Stimulated activated CD4-positive, alpha-beta T cell treated with anti-CD3 and anti-CD28 coated beads, Interleukin-1b, Interleukin-23, amount 100 ng/mL, for 1 hour (primary cell): ENCODE measurements at places on chromosomes 2 and 18.

DNA sequence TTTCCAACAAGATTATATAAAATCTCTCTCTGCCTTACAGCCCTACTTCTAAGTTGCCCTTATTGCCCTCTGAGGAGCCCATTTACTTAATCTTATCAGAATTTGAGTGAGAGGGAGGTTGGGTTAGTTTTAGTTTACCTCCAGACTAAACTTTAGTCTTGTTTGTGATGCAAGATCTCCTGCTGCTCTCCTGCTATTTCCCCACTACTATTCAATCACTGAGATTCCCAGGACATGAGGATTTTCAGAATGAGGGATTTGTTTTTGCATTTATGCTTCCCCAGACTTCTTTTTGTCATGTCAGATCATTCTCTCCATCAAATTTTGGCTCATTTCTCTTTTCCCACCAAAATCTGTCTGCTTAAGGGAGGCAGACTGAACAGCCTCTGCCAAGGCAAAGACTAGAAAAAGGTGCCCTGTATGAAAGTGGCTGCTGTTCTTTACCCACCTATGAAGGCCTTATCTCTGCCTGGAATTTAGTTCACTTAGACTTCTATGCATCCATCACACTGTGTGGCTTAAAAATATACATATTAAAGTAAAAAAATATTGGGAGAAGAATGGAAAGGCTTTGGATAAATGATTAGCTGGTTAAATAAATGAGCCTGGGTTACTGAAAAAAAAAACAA lies 401.3 kb downstream of the PID1 start:
- no peak for DNase-seq

DNA sequence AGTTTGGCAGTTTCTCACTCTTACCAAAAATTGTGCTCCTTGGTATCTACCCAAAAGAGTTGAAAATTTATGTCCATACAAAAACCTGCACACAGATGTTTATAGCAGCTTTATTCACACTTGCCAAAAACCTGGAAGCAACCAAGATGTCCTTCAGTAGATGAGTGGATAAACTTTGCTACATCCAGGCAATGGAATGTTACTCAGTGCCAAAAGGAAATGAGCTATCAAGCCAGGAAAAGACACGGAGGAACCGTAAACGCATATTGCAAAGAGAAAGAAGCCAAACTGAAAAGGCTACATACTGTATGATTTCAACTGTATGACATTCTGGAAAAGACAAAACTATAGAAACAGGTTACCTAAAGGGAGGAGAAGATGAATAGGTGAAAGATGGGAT lies 36.1 kb downstream of the TMEM163 start:
- DNase-seq = no peak

- DNase-seq = no peak
Observed at GRCh38 chr2:227482638-227483340, 10.8 kb downstream of the AGFG1 start.

- no peak for DNase-seq
Observed at GRCh38 chr2:202149155-202149762, 76.2 kb downstream of the KIAA2012 start.

- DNase-seq = no peak
Observed at GRCh38 chr2:69624131-69624530, 19.4 kb downstream of the AAK1 start.

DNA sequence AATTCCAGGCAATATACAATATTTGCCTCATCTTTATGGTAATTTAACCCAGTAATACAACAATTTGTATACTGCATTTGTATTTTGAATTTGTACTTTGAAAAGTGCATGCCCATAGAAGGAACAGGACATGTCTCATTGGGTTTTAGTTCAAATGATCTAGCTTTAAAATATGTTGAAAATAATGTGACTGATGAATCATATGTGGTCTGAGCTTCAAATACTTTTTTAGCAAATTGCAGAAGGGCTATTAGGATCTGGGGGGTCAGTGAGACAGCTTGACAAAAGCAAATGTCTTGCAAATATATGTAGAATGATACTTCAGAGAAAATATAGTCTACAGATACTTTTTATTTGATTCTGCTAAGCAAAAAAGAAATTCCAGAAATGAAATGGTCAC lies 248.9 kb downstream of the DCC start:
- no peak for DNase-seq

- DNase-seq = no peak
Observed at GRCh38 chr18:41618147-41618546, 336.9 kb upstream of the PIK3C3 start.

DNA sequence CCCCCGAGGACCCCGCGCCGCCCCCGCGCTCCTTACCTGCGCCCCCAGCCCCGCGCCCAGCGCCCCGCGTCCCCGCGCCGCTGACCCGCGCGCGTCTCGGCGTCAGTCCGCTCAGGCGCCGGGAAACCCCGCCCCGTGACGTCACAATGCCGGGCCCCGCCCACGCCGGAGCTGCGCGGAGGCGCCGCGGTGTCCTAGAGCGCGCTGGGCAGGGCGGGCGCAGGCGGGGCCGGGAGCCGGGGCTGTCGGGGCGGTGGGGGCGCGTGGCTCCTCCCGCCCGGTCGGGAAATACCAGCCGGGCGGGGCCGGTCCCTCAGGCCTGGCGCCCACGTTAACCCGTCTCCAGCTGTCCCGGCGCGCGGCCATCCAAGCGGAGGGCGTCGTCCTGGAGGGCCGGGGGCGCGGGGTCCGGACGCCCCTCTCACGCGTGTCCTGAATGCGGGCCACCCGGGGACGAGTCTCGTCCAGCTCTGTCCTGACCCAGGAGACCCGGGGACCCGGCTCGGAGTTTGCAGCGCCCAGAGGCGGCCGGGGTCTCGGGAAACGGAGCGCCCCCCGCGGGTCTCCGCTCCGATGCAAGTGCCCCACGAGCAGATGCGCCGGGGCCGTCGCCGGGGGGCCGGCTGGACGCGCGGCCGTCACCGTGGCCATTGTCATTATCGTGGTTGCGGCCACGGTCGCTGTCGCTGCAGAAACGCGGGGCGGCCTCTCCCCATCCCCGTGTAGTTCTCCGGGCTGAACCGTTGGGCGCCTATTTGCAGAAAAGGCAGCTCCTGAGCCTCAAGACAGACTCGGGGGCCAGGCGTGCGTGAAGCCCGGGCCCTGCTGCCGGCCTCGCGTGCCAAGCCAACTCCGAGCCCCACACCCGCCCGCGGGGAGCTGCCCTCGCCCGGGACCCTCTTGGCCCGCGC lies at the start of gene SLC66A2:
Gene SLC66A2 (minus strand): TSS at position 109 of the 911 bp plus-strand sequence. CDS start 727 bp downstream, outside the sequence.
- DNase-seq = peak; percentile 96

DNA sequence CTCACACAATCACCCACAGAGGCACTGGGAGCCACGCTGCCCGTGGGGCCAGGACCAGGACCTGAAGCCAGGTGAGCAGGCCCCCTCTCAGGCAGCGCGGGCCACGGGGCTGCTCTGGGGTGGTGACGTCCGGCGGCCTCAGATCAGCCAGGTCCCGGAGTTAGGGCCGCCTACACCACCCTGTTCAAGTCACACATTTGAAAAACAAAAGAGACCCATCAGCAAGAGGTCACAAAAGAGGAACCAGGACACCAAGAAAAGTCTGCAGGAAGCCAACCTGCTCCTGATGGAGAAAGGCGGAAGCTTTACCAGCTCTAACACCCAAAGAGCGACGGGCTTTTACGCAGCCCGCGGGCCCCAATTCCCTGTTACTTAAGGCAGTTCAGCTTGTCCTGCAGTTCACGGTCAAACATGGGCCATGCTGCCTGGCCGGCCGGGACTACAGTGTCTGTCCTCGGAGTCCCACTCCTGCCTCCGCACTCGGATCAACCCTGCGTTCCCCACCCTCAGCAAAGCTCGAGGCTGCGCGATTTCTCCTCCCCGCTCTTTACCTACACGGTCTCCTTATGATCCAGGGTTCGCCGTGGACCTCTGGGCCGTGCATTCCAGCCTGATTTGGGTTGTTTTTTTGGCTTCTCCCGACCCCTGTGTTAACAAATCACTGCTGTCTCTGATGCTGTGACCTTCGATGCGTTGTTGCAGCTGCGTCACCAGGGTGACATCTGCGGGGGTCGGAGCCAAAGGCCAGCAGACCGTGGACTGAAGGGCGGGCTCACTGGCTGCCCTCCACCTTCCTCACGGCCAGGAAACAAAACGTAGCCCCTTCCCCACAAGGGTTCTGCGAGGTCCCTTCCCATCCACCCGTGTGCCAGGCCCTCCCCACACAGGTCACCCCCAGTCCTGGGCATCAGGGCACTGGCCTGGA lies 31.0 kb downstream of the SNORC start:
- DNase-seq = no peak

DNA sequence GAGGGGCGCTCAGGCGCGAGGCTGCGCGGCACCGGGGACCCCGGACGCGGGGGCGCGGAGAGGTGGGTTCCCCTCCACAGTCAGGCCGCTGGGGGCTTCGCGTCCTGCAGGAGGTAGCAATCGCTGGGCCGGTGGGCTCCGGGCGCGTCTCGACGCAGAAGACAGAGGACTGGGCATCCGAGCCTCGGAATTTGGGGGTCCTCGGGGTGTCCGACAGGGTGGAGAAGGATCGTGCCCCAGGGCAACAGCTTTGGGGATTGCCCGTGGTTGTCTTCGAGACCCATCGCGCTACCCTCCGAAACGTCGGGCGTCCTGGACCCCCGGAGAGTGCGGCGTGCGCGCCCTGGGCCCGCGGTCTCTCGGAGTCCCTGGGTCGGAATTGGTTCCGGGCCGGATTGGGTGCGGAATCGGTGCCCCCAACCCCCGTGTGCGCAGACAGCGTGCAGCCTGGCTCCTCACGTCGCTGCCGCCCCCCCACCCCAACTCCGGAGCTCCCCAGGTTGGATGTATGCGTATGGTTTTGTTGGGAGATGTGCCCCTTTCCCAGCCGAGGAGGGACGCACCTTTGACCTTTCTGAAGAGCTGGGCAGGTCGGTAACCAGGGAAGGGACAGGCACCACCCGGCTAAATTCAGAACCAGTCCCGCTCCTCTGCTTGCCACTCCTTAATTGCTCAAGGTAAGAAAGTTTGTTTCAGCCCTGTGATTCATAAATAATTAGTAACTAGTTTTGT lies 750 bp downstream of the NPAS2 start:
- DNase-seq = no peak

GRCh38 chr18:39455285-39455684 lies 1889.7 kb upstream of the CELF4 start:
- DNase-seq = no peak

GRCh38 chr2:36912695-36913094 lies 53.6 kb downstream of the STRN start:
- no peak for DNase-seq

GRCh38 chr2:64947885-64948284 lies 41.3 kb upstream of the SLC1A4 start:
- no peak for DNase-seq

- no peak for DNase-seq
Observed at GRCh38 chr18:40473221-40474029, 1481.6 kb upstream of the PIK3C3 start.

GRCh38 chr2:156890529-156891148 lies 366.9 kb upstream of the GALNT5 start:
- no peak for DNase-seq

- no peak for DNase-seq
Observed at GRCh38 chr18:12754511-12754910, 51.7 kb downstream of the PSMG2 start.

DNA sequence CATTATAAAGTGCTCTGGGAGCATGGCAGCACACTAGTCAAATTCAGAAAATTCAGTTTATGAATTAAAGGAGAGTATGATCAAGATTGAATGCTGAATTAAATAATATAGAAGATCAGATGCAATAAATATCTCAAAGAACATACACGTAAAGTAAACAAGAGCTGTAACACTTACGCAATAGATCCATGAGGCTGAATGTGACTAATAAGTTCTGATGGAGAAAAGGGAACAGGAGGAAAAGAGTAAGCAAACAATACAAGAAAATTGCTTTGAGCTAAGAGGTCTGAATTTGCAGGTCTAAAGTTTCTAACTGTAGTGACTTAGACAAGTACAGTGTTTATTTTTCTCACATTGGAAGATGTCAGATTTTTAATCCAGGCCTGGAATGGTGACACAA lies 646.7 kb upstream of the ZNF804A start:
- no peak for DNase-seq

GRCh38 chr2:220814441-220814840 lies 757.7 kb downstream of the EPHA4 start:
- DNase-seq = no peak

DNA sequence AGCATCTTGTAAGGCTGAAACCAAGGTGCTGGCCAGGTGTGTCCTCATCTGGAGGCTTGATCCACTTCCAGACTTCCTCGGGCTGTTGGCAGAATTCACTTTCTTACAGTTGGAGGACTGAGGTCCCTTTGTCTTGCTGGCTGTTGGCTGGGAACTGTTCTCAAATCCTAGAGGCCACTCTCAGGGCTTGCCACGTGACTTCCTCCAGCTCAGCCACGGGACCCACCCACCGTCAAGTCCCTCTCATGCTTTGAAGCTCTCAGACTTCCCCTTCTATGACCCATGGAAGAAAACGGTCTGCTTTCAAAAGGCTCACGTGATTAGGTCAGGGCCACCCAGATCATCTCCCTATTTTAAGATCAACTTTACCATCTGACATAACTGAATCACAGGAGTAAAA lies 77.1 kb downstream of the SMAD4 start:
- no peak for DNase-seq

DNA sequence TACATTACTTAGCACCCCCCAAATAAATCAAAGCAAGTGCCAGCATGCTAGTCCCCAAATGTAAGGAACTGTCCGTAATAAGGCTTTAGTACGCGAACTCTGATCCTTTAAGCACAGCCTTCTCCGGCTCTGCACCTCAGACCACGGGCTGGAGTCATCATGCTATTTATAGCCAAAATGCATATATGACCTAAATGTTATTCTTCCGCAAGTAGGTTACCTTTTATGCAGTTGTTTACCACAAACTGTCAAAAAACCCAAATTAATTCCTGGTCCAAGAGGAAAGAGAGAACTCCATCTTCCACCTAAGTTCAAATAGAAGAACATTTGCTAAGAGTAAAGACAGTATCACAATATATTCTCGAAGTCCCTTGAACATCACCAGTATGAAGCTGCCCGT lies 42.7 kb downstream of the ZNF516 start:
- DNase-seq = no peak

GRCh38 chr2:101305035-101305434 lies 3.5 kb downstream of the RNF149 start:
- DNase-seq = no peak

DNA sequence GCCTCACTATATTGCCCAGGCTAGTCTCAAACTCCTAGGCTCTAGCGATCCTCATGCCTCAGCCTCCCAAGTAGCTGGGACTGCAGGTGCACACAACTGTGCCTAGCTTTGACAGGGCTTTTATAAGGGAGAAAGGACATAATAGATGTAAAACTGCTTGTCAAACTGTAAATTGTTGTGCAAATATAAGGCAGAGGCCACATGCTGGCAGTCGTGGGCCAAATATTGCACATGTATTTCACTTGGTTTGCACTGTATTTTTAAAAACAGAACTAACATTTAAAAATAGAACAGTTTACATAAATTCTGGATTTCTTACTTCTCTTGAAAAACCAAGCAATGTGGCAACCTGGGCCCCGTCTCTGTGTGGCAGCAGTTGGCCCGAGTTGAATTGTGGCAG lies 31.2 kb upstream of the MYO3B start:
- DNase-seq = no peak

GRCh38 chr2:216082805-216083204 lies 1.1 kb downstream of the TMEM169 start:
- no peak for DNase-seq

DNA sequence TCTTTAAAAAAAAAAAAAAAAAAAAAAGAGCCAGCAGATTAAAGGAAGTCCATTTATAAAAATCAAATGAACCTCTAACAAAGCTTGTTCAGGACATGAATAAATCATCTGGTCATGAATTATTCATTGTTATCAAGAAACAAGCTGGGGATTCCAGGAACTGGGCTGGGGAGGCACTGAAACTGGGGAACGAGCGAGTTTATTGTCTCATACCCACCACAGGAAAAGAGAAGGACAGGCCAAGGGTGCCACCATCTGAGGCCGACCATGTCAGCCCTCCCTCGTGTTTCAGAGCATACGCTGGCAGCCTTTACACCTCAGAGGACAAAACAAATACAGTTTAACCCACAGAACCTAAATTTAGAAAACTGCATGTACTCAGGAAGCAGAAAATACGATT lies 164.2 kb downstream of the VWC2L start:
- DNase-seq = no peak
